Muscle of leg (tissue), 16 donors: ENCODE measurements at places on chromosomes 2 and 18.

DNA sequence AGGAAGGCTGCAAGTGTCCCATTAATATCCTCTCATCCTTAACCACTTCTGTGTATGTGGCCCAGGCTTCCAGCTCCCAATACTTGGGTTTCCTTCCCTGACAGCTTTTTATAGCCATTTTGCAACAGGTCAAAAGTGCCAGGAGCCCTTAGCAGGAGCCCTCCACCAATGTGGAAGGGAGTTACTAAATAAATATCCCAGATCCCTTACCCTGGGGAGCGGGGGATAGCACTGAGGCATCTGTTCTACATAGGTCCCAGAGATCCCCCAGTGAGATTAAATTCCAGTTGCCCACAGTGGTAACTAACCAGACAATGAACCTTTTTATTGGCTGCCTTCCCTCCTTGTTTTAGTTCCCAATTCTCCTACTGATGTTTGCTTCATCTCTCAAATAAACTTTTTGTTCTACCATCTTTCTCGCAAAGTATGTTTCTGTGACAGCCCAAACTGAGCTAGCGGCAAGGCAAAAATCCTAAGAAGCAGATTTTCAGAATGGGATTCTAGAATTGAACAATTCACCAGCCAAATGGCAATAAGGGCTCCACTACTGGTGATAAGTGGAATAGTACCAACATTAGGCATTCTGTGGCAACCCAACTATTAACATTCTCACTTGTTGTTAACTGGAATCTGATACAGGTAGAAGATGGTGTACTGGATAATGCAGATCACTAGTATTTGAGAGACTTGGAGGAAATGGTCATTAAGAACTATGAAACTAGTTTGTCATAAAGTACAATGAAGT is 83.9 kb upstream of the MAPRE2 start:
- DNase-seq, result peak; percentile 54

DNA sequence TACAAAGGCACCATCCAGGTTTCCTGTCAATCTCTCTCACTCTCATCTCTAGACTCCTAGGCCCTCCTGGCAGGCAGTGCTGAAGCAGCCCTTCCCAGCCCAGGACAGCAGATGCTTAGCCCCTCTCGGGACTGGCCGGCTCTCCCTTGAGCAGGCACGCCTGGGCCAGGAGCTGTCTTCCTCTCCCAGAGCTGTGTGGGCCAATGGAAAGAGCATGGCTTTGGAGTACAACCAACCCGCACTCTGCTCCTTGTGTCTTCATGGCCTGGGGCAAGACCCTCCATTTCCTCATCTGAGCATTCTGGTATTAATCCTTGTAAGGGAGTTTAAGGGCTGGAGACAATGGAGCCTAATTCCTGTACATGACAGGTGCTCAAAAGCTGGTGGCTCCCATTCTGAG is 97.2 kb downstream of the CAPN13 start:
- DNase-seq, result no peak

DNA sequence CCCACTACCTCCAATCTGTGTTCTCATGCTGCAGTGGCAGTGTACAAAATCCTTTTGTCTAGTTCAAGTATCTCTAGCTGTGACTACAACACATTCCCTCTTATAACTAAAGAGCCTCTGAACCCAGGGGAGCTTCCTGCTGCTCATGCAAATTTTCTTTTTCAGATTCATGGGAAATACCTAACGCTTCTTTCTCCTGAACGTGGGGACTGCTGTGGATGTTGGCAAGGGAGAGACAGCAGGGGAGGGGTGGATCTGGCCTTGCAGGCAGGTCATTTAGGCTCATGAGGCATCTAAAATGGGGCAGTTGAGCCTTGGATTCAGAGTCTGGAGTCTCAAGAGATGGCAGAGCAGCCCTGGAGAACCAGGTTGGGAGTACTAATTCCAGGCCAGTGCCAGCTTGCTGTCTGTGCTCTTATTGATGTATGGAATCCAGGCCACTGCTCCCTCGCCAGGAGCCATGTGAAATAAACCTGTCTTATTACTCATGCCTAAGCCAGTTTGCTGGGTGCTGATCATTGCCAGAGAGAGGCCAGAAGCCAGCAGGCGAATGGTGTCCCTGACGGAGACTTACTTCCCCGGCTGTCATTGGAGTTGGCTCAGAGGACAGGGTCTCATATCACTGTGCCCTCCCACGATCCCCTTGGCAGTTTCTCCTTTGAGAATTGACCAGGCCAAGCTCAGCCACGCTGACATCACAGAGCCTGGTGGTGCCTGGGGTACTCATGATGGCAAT is 29.2 kb upstream of the TNP1 start:
- DNase-seq, result peak; percentile 42

- DNase-seq, result no peak
Measured at GRCh38 chr18:70311726-70312125, 22.9 kb downstream of the SOCS6 start.

DNA sequence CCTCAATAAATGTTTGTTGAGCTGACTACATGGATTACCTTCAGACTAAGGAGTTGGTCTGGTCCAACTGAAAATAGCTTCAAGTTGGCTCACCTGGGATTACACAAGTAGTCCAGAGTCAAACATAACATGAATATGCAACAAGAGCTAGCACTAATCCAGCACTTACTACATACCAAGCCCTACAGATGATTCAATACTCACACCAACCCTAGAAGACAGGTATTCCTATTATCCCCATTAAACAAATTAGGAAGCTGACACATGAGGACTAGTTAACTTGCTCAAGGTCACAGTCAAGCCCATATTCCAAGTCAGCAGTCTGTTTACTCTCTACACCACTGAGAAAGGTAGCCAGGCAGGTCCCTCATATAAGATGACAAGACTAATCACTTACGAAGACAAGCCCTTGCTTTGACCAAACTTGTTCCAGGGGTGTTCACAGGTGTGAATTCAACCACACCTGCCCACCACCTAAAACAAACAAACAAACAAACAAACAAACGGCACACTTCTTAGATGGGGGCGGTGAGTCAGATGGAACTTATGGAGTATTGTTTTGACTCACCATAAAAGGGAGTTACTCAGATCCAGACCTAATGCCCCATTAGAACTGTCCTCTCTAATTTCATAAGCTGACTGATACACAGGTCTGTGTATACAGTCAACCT is 29.1 kb downstream of the TMEM131 start:
- DNase-seq, result no peak

- peak; percentile 79 for DNase-seq
Measured at GRCh38 chr2:101341901-101342624, 33.6 kb upstream of the RNF149 start.

GRCh38 chr2:15760232-15760910 is 168.7 kb downstream of the DDX1 start:
- DNase-seq, result peak; percentile 12

DNA sequence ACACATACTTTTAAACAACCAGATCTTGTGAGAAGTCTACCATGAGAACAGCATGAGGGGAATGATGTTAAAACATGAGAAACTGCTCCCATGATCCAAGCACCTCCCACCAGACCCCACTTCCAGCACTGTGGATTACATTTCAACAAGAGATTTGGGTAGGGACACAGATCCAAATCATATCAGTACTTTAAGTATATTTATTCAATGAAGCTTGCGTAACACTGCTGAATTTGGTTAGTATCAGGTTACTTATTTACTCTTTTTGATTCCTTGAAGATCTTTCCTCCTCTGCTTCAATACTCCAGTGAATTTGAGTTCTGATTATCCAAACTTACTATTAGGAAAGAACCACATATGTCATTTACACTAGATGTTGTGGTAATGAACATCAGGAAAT is 418.6 kb downstream of the PIK3C3 start:
- no peak for DNase-seq

DNA sequence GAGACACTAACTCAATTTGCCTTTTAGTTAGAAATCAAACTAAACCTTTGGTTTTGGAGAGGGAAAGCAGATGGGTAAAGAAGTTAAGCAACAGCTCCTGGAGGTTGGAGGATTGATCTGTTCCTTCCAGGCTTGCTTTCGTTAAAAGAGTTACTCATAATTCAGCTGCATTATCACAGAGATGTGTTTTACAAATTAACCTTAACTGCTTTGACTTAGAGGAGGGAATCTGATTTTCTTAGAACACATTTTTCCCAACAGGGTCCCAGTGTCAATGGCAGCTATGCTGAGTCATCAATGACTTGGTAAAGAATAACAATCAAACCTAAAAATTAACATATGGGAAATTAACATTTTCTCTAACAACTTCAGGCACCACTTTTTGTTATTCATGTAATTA is 113.4 kb downstream of the COPS8 start:
- no peak for DNase-seq

DNA sequence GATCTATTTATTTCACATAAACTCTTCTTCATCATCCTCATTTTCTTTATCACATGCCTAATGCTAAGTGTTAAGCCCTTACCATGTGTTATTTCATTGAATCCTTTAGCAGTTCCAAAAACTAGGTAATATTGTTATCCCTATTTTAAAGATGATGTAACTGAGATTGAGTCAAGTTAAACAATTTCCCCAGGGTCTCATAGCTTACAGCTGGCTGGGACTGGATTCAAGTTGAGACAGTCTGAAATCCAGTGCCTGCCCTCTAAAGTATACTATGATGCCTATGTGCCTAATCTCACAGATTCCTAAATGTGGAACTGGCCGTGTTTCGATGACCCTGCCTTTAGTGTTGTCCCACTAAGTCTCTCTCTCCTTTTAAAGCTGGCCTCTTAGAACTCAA is 108.5 kb downstream of the MAP2 start:
- peak; percentile 49 for DNase-seq

DNA sequence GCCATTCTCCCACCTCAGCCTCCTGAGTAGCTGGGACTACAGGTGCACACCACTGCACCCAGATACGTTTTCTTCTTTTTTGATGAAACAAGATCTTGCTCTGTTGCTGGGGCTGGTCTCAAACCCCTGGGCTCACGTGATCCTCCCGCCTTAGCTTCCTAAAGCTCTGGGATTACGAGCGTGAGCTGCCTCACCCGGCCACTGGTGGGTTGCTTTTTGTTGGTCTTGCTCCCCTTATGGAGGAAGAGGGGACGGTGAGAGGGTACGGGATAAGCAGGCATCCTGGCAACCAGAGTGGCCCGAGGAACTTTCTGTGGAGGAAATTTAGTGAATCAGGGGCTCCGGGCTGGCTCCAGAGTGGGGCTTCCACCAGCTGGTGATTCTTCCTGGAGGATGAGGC is 222.3 kb downstream of the HDAC4 start:
- no peak for DNase-seq

GRCh38 chr2:178796079-178796677 is 11.0 kb downstream of the TTN start:
- peak; percentile 69 for DNase-seq
